Activated CD8-positive, alpha-beta memory T cell treated with anti-CD3 and anti-CD28 coated beads for 4 hours (primary cell): ENCODE measurements at places on chromosomes 7 and 10.

GRCh38 chr10:132110713-132111112 lies 45.0 kb downstream of the JAKMIP3 start:
- DNase-seq, result no peak

DNA sequence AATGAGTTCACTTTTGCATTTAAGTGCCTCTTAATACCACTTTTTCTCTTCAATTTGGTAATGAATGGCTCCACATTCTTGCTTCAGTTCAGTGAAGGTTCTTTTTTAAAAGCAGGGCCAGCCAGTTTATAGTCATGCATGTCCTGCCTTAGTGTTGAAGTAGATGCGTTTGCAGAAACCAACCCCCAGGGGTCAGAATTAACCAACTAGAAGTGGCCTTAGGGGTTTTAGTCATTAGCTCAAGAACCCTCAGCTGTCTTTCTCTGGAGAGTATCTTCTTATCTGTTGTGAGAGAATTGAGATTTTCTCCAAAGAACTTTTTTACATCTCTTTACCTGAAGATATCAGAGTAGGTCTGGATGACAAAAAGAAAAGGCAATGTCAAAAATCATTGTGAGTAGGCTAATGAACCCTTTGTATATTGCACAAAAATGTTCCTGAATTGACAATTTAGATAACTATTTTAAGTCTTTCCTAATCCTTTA lies 82.2 kb downstream of the PIK3CG start:
- DNase-seq, result no peak

DNA sequence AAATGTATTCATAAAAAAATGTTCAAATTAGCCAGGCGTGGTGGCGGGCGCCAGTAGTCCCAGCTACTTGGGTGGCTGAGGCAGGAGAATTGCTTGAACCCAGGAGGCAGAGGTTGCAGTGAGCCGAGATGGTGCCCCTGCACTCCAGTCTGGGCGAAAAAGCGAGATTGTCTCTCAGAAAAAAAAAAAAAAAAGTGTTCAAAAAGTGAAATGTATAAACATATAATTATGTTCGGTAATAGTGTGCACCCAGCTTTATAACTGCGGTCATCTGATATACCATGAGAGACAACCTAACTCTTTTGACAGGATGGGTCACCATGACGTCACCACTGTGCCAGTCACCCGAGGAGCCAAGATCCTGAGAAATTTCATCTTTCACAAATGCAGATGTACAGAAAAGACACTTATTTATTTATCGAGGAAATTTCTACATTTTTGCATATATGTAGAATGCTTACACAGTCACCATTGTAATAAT lies 594 bp upstream of the RP9 start:
- no peak for DNase-seq

GRCh38 chr10:113027574-113028455 lies 77.8 kb downstream of the TCF7L2 start:
- DNase-seq, result no peak

DNA sequence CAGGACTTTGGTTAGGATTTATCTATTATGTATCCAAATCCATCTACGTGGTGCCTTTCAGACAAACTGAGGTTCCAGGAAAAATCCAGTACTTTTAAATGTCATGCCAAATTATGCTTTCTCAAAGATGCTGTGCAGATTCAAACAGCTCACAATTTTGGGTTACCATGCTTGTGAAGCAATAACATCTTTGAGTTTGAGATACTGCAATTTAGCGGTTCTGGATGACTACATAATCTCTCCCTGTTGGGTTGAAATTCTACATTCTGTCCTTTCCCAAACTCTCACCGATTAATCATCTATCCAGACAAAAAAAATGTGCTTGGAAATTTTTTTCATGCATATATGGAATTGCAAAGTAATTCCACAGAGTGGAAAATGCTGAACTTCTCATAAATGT lies 3.5 kb downstream of the RHOBTB1 start:
- no peak for DNase-seq

DNA sequence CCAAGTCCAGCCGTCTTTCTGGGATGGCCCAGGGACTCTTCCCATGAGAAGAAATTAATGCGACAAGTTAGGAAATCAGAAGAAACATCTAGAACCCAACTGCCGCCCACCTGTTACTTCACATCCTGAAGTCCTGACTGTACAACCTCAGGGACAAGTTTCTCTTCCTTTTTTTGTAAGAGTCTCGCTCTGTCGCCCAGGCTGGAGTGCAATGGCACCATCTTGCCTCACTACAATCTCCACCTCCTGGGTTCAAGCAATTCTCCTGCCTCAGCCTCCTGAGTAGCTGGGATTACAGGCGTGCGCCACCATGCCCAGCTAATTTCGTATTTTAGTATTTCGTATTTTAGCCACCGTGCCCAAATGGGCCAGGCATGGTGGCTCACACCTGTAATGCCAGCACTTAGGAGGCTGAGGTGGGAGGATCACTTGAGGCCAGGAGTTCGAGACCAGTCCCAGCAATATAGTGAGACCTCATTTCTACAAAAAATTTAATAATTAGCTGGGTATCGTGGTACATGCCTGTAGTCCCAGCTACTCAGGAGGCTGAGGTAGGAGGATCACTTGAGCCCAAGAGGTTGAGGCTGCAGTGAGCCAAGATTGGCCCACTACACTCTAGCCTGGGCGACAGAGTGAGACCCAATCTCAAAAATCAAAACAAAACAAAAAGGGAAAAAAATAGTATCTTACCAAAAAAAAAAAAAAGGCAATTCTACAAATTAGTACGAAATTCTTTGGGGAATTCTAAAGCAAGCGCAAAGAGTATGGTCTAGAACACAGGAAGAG lies 20.8 kb downstream of the LAT2 start:
- no peak for DNase-seq

- no peak for DNase-seq
Measured at GRCh38 chr7:16396766-16397500, 24.4 kb downstream of the CRPPA start.
